IMR-90 (cell line): ENCODE measurements at places on chromosomes 6 and 20. TPM values are rescaled to one million over a fixed set of nuclear protein-coding genes. Genes with fewer than 3 reads are reported as not detected.

Gene MTG2
- 11.5 and 12.2 TPM in 2 replicates for total RNA-seq

Gene RAB44
- not detected in 2 replicates for total RNA-seq

Gene FAM83C
- not detected in 2 replicates for total RNA-seq

Gene SYCP2
- 0.18 and 0.56 TPM in 2 replicates for total RNA-seq

Gene RPS6KA2
- total RNA-seq = 22.2 and 26.9 TPM in 2 replicates

Gene RSPH4A
- under 0.01 and 0.28 TPM in 2 replicates for total RNA-seq

DNA sequence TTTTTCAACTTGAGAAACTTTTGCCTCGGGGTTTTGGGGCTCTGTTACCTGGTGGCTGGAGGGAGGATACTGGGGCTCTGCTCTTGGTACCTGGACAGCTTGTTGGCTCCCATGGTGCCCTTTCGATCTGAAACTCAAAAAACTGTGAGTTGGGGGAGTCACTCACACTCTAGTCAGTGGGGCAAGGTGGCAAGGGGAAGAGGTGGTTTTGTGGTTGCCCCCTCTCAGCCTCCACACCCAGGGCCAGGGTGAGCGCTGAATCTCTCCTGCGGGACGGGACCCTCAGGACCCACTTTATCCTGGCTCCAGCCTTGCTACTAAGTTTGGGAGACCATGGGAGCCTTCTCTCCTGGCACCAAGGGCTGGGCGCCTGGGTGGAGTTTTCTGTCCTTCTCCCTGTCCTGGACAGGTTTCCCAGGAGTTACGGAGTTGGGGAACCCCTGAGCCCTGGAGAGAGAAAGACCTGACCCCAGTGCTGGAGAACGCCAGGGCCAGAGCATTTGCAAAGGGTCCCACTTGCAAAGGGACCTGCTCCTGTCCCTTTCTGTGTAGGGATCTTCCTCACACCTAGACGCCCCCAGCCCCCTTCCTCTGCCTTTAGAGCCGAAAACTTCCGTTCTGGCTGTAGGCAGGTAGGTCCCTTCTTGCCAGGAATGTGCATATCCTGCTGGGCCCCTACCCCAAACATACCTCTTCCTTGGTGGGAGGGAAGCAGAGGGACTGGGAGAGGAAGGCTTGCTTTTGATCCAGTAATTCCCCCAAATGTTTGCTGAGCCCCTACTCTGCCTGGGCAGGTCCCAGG lies 2.9 kb downstream of the FOXP4 start:
- peaks cover 8% of the 10 kb centered on the region for H3K36me3 ChIP-seq
- H3K4me1 ChIP-seq = peaks cover 8% of the 10 kb centered on the region
- no peak for DNase-seq
- peaks cover 2% of the 10 kb centered on the region; the same call in 1 of the 2 replicates for H3K27me3 ChIP-seq

- DNase-seq = no peak
- peaks cover 2% of the 10 kb centered on the region; the same call in 1 of the 2 replicates for H3K27me3 ChIP-seq
- H3K27ac ChIP-seq = no peak overlapping the region
- H3K4me1 ChIP-seq = peaks cover 2% of the 10 kb centered on the region; the same call in 1 of the 2 replicates
- no peak overlapping the region for H3K4me3 ChIP-seq
- H3K36me3 ChIP-seq = no peaks in the 10 kb centered on the region
These were observed 170.3 kb upstream of the PREP start for GRCh38 chr6:105573138-105573537.

DNA sequence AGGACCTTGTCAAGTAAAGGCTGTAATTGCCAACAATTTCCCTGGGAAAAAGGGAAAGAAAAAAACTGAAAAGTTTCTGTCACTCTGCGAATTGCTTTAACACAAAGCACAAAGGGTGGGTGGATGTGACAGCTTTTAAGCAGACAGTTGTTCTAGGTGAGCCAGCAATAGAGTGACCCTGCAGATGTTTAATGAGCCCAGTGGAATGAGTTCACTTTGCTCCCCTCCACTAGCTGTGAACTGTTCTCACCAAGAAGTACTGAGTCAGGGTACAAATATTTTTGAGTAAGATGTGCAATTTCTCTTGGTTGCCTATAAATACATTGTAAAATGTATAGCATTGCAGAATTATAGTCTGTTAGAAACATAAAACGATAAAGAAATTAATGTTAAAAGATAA lies 26.2 kb upstream of the LRRC1 start:
- no peak overlapping the region for H3K27ac ChIP-seq
- no peaks in the 10 kb centered on the region for H3K36me3 ChIP-seq
- H3K4me1 ChIP-seq = peaks cover 8% of the 10 kb centered on the region; the same call in 1 of the 2 replicates
- no peak overlapping the region for H3K4me3 ChIP-seq
- no peaks in the 10 kb centered on the region for H3K27me3 ChIP-seq

- no peak overlapping the region for H3K4me3 ChIP-seq
- H3K36me3 ChIP-seq = no peaks in the 10 kb centered on the region
- no peaks in the 10 kb centered on the region for H3K27me3 ChIP-seq
These were observed 171.7 kb downstream of the BACH2 start for GRCh38 chr6:90124874-90125510.

GRCh38 chr6:4352731-4353130 lies 217.4 kb upstream of the ECI2 start:
- no peak overlapping the region for H3K4me3 ChIP-seq
- H3K36me3 ChIP-seq = no peaks in the 10 kb centered on the region
- peaks cover 24% of the 10 kb centered on the region for H3K4me1 ChIP-seq

DNA sequence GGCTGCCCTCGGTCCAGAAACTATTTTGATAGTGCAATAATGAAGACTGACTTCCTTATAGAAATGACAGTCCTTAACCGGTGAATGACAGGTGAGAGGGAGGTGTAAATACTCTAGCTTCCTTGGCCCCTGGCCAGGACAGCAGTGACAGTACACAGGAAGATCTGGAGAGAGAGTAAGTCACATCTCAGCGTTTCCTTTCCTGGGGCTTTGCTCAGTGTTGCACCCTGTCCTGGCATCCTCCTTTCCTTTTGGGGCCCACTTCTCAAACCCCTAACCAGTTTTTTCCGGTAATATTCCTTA lies 336.9 kb downstream of the CD83 start:
- no peaks in the 10 kb centered on the region for H3K36me3 ChIP-seq
- no peak for DNase-seq
- H3K4me1 ChIP-seq = peaks cover 15% of the 10 kb centered on the region
- H3K27ac ChIP-seq = no peak overlapping the region

GRCh38 chr6:138383776-138384175 lies 6.1 kb downstream of the SMIM28 start:
- no peak overlapping the region for H3K27ac ChIP-seq
- H3K27me3 ChIP-seq = peaks cover 8% of the 10 kb centered on the region
- no peaks in the 10 kb centered on the region for H3K4me1 ChIP-seq

DNA sequence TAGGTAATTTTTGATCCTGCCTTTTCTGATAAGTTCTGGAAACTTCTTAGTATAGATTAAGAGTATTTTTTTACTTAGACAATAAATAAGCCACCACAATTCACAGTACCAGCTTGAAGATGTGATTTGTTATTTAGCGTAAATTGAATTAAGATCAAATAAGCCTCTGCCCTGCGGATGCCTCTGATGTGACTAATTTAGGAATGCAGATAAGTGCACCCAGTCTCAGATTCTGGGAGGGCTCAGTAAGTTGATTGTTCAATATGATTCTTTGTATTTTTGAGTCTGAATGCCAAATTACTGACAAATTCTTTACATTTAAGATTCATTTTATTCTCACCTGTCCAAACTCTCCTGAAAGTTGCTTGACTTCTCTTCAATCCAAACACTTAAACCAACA lies 147.5 kb downstream of the THBS2 start:
- no peak overlapping the region for H3K4me3 ChIP-seq
- H3K4me1 ChIP-seq = peaks cover 2% of the 10 kb centered on the region; the same call in 1 of the 2 replicates
- no peak overlapping the region for H3K27ac ChIP-seq
- H3K36me3 ChIP-seq = no peaks in the 10 kb centered on the region
- no peaks in the 10 kb centered on the region for H3K27me3 ChIP-seq

DNA sequence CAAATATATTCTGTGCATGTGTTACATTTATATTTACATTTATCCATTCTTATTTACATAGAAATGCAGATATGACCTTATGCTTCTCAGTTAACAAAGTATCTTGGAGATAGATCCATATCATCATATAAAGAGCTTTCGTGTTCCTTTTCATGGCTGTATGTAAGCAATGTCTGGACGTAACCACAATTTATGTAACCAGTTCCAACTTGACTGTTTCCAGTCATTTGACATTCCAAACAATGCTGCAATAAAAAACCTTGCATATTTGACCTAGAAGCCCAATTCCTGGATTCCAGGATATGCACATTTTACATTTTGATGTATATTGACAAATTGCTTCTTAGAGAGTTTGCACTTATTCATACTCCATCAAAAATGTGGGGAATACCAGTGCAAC lies 113.7 kb upstream of the F13A1 start:
- H3K27me3 ChIP-seq = no peaks in the 10 kb centered on the region
- no peaks in the 10 kb centered on the region for H3K36me3 ChIP-seq
- no peak overlapping the region for H3K4me3 ChIP-seq
- H3K27ac ChIP-seq = no peak overlapping the region
- no peaks in the 10 kb centered on the region for H3K4me1 ChIP-seq

DNA sequence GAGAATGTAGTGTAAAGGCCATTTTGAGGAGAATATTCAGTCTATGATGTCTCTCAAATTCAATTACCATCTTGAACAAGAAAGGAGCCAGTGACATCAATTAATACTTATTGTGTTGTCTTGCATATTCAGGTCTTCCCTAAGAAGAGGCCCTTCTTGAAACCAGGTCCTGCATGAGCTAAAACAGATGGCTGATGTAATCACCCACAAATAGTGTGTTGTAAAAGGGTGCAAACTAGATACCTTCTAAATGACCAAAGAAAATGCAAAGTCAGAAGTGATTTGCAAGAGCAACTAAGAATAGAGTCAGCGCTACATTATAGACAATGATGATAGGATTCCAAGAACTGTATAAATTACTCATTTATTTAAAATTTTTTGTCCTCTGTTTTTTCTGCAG lies 97.0 kb downstream of the BTBD3 start:
- no peaks in the 10 kb centered on the region for H3K36me3 ChIP-seq
- DNase-seq = no peak
- H3K4me1 ChIP-seq = no peaks in the 10 kb centered on the region
- no peak overlapping the region for H3K27ac ChIP-seq
- no peak overlapping the region for H3K4me3 ChIP-seq

GRCh38 chr20:48714764-48715163 lies 113.0 kb downstream of the PREX1 start:
- no peak overlapping the region for H3K27ac ChIP-seq
- no peaks in the 10 kb centered on the region for H3K36me3 ChIP-seq
- DNase-seq = no peak
- H3K27me3 ChIP-seq = peaks cover 2% of the 10 kb centered on the region
- no peak overlapping the region for H3K4me3 ChIP-seq
- H3K4me1 ChIP-seq = no peaks in the 10 kb centered on the region

- H3K27ac ChIP-seq = no peak overlapping the region
- no peak for DNase-seq
- H3K4me1 ChIP-seq = no peaks in the 10 kb centered on the region; the same call in 1 of the 2 replicates
- peaks cover 42% of the 10 kb centered on the region for H3K27me3 ChIP-seq
These were observed 133.2 kb upstream of the RPS6KA2 start for GRCh38 chr6:166760288-166760687.

DNA sequence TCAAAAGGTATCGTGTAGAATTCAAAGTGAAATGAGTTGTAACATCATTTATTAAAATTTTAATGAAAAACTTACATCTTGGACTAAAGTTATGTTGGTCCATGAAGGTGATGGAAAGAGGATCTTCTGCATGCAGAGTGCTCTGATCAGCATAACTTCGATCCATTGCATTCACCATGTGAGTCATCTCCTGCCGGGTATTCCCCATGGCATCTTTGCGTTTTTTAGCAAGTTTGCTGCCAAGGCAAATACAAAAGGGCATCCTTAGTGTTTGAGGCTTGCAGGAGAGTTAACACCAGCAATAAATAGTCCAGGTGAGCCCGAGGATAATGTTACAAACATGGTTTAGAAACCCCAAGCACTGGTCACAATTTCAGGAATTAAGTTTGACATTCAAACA lies 104.2 kb upstream of the THEMIS start:
- H3K4me3 ChIP-seq = no peak overlapping the region
- no peaks in the 10 kb centered on the region for H3K4me1 ChIP-seq
- DNase-seq = peak; percentile 21
- H3K36me3 ChIP-seq = peaks cover 3% of the 10 kb centered on the region
